ENCODE measurements at places on chromosomes 7 and 10. TPM values are rescaled to one million over a fixed set of nuclear protein-coding genes. Genes with fewer than 3 reads are reported as not detected.

LAMB4 gene
- 0.60 TPM for total RNA-seq

- DNase-seq: peak; percentile 15
Measured at GRCh38 chr7:131525820-131526219, 30.6 kb downstream of the PODXL start.

DNA sequence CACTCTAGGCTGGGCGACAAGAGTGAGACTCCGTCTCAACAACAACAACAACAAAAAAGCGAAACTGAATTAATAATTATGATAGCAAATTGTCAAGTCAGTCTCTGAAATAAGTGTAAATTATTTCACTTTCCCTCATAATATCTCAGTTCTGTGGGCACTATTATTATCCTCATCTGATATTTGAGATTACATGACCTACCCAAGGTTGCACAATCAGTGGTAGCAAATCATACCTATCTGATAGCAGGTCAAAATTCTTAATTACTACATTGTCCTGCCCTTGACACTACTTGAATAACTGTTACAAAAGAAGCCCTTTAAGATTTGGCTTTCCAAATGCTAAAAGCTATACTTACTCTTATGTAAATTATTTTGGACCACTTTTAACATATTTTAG is 115.2 kb upstream of the GPR22 start:
- no peak for DNase-seq

GRCh38 chr10:12822126-12822892 is 179.2 kb downstream of the CCDC3 start:
- no peak for DNase-seq

IFT22 gene
- 21.4 TPM for total RNA-seq

DNA sequence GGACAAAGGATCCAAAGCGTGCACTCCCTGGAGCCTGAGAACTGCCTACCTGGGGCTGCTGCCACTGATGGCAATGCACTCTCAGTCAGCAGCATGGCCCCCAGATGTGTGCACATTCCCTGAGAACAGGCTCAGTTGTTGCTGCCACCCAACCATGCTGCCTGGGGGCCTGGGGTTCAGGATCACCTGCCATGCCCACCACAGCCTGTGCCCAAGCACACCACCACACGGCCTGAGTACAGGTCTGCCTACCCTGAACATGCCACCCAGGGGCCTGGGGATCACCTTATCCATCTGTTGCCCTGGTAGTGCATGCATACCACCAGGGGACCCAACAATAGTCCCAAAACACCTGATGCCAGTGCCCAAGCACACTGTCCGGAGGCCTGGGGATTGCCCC is 1174.5 kb downstream of the SORCS1 start:
- no peak for DNase-seq

GRCh38 chr7:20388084-20388483 is 57.4 kb downstream of the ITGB8 start:
- no peak for DNase-seq

GRCh38 chr10:29257106-29257783 is 31.6 kb upstream of the LYZL1 start:
- DNase-seq: no peak

- DNase-seq: no peak
Measured at GRCh38 chr10:61390851-61391250, 62.3 kb downstream of the TMEM26 start.

GRCh38 chr7:71868797-71869196 is 543.3 kb downstream of the CALN1 start:
- no peak for DNase-seq

DNA sequence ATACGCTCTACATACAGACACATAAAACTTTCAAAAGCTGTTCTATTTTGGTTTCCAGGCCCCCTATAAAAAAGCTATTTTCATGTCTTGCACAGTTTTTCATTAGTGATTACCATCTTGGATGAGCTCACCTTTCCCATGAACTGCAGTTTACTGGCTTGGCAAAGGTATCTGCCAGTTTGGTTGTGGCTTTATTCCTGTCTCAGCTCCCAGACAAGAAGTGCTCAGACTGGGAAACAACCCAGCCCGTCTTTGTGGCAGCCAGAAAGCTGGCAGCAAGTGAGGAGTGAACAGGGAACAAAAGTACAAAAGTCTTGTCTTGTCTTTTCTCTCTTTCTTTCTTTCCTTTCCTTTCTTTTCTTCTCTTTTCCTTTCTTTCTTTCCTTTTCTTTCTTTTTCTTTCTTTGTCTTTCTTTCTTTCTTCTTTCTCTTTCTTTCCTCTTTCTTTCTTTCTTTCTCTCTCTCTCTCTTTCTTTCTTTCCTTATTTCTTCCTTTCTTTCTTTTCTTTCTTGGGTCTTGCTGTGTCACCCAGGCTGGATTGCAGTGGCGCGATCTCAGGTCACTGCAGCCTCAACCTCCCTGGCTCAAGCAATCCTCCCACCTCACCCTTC is 138.8 kb downstream of the CFAP58 start:
- DNase-seq: no peak

RSBN1L gene
- 31.2 TPM for total RNA-seq

DNA sequence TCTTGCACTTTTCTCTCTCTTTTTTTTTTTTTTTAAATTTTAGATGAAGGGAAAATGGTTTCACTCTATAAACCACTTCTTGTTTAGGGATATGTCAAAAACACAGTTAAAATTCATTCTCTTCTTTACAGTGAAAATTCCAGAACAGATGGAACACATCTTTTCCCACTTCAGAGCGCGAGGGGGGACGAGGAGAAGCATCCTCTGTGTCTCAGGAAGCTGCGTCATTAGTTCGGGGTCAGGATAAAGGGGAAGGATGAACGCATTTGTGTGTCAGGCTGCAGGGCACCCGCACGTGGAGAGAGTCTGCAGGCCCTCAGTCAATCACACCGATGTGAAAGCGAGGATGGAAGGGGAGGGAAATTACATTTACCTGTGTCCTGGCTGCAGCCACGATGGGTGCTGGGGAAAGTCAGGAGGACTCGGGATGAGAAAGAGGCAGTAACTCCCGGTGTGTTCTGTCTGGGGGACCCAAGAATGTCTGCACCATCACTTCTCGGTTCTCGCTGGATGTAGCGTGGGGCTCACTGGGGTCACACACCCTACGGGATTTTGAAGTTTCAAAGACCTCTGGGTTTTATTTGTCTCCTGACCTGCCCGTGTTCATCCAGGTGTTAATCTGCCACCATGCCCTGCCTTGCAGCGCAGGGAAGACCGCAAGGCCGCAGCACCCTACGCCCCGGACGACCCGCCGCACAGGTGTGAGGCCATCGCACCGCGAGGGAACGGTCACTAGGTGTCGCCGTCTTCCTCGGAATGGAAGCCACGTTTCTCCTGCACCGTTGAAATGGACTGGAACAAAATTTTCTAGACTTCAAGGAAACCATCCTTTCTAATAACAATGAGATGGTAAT is 66.7 kb upstream of the PITRM1 start:
- peak; percentile 66 for DNase-seq

TAS2R4 gene
- 2.4 TPM for total RNA-seq

DNA sequence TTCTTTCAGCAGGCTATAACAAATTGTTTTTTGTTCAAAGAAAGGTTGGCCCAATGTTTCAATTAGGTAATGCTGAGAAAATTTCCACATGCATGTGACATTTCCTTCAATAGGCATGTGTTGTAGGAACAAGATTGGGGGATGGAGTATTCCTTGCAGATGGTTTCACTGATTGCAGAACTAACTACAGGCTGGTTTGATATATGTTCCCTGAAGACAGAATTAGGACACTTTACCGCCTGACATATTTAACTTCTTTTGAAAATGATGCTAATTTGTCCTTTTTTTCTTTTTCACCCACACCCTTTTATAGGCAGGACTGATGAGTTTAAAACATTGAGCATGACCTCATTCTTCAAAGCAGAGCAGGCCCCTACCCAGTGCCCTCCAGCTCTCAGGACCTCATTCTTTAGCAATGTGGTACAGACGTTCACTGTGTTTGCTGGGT is 163.3 kb downstream of the CPED1 start:
- no peak for DNase-seq

DNA sequence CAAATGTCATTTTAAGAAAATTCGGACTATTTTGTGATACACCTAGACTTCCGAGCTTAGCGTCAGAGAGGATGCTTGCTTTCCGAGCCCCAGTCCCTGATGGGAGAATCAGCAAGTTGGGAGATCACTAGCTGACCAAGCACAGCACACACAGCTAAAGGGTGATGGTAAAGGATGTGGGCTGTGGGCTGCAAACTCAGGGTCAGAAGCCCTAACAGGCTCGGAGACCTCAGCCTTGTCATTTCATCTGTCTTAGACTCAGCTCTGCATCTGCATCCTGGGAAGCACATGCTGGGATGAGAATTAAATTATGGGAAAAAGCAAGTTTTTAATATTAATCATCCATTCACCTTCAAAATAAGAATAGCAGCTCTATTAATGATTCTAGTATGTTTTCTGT is 3.3 kb downstream of the CUBN start:
- no peak for DNase-seq

DNA sequence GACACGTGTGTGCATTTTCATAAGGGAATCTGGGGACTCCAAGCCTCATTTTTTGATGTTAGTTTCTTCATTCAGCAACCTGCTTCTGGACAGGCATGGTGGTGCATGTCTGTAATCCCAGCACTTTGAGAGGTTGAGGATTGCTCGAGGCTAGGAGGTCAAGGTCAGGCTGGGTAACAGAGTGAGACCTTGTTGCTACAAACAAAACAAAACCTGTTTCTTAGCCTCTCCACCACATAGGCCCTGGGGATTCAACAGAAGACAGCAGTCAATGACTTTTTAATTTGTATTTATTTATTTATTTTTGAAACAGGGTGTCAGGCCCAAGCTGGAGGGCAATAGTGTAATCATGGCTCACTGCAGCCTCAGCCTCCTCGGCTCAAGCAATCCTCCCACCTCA is 6.9 kb upstream of the CYTH3 start:
- DNase-seq: no peak

DNA sequence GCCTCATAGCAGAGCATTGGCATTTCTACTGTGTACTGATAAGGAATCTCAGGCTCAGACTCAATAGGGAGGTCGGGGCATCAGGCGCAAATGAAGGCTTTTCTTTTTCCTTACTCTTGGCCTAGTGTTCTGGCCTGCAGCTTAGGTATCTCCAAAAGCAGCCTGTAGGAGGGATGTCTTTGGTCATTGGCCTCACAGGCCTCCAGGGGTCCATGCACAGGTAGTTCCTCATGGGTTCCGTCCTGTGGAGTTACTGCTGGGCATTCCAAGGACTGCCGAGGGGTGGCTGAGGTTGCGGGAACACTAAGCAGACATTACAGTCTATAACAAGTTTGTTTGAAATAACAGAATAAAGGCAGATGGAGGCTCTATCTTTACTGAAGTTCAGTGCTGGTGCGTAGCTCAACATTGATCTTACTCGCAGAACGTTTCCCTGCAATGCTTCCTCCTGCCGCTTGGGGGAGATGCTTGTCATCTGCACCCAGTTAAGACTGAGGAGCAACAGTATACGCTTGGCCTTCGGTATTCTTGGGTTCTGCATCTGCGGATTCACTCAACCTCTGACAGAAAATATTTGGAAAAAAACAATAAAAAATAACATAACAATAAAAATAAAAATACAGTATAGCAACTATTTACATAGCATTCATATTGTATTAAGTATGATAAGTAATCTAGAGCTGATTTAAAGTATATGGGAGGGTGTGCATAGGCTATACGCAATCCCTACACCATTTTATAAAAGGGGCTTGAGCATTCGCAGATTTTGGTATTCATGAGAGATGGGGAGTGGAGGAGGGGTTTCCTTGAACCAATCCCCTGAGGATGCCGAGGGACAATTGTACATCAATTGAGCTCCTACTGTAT is 58.9 kb downstream of the SH2D4B start:
- DNase-seq: no peak

IL15RA gene
- 20.2 TPM for total RNA-seq

- DNase-seq: no peak
Measured at GRCh38 chr10:27720529-27720928, 25.1 kb downstream of the MKX start.

C10orf95 gene
- total RNA-seq: not detected

DNA sequence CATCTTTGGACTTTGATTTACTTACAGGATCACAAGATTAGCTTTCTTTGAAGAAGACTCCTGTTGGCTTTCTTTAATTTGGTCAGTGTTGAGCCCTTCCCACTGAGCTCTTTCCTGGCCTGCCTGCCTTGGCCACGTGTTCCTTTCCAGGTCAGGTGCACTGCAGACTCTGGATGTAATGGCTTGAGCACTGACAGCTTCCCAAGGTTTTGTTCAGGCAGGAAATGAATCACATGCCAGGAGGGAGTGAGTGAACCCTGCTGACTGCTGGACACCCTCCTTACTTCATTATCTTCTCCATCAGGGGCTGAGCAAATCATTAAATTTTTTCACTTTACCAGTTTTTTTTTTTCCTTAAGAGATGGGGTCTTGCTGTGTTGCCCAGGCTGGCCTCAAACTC is 29.8 kb downstream of the SNX10 start:
- DNase-seq: no peak

- no peak for DNase-seq
Measured at GRCh38 chr10:74078037-74078436, 72.6 kb downstream of the AP3M1 start.

Data from omental fat pad (tissue), 4 donors.